ENCODE measurements at places on chromosomes 12 and 14. TPM values are rescaled to one million over a fixed set of nuclear protein-coding genes. Genes with fewer than 3 reads are reported as not detected.

The OASL gene
- 0.98 TPM for total RNA-seq

The OTOGL gene
- total RNA-seq: under 0.01 TPM

The PTHLH gene
- 7.9 TPM for total RNA-seq

The WSCD2 gene
- 4.2 TPM for total RNA-seq

GRCh38 chr12:91108196-91108755 is 3.0 kb downstream of the LUM start:
- H3K4me3 ChIP-seq: no peak overlapping the region
- H3K36me3 ChIP-seq: no peaks in the 10 kb centered on the region
- H3K27ac ChIP-seq: peak overlapping the region; percentile 73
- peaks cover 9% of the 10 kb centered on the region for H3K4me1 ChIP-seq

GRCh38 chr14:49679271-49679670 is 8.7 kb downstream of the POLE2 start:
- no peaks in the 10 kb centered on the region for H3K36me3 ChIP-seq
- H3K27me3 ChIP-seq: no peaks in the 10 kb centered on the region
- no peak for DNase-seq
- H3K4me3 ChIP-seq: no peak overlapping the region
- no peak overlapping the region for H3K27ac ChIP-seq

DNA sequence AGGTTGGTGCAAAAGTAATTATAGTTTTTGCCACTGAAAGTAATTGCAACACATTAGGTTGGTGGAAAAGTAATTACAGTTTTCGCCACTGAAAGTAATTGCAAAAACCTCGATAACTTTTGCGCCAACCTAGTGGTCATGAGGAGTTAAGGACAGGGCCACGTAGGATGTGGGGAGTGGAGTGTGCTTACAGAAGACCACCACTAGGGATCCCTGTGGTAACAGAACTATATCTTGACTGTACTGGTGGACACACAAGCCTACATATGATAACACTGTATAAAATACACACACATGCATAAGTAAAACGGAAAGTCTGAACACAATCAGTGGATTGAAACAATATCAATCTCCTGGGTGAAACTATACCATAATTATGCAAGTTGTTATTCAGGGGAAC is 187.4 kb upstream of the ABCD2 start:
- no peak for DNase-seq
- no peaks in the 10 kb centered on the region for H3K27me3 ChIP-seq
- no peaks in the 10 kb centered on the region for H3K4me1 ChIP-seq
- no peaks in the 10 kb centered on the region for H3K36me3 ChIP-seq
- no peak overlapping the region for H3K4me3 ChIP-seq

DNA sequence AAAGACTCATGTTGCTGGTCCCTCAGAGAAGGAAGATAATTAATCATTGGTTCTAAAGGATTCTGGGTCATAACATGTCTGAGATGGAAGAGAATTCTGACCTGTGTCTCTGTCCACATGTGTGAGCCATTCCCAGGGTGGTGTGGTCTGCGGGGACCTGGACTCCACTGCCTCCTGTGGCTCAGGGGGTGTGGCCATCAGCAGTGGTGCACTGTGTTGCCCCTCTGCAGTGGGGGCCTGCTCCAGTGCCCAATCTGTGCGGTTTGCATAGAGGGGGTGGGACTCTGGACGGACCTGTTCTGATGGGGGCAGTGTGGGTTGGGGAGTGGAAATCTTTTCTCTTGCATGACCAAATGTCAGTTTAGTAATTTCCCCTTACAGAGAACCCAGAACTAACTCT is 13.5 kb downstream of the KRT85 start:
- no peak overlapping the region for H3K27ac ChIP-seq
- no peak for DNase-seq
- no peaks in the 10 kb centered on the region for H3K36me3 ChIP-seq
- no peak overlapping the region for H3K4me3 ChIP-seq
- H3K27me3 ChIP-seq: no peaks in the 10 kb centered on the region
- H3K4me1 ChIP-seq: no peaks in the 10 kb centered on the region

DNA sequence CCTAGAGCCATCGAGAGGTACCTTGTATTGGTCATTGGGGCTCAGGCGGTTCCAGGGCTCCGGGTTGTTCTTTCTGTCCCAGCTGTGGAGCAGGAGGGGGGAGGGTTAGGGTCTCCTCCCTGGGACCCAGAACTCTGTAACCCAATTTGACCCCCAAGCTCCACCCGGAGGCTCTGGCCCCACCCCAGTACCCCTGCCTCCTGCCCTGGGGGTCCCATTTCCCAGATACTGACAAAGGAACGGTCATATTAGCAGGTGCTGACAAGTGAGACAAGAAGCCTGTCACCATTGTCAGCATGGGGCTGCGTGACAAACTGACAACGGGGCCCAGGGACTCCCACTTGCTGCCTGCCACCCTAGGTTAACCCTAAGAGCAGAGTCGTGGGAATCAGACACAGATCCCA is 6.2 kb downstream of the SHMT2 start:
- no peak for DNase-seq
- peak overlapping the region; percentile 72 for H3K27ac ChIP-seq
- H3K4me3 ChIP-seq: peak overlapping the region; percentile 2
- H3K4me1 ChIP-seq: peaks cover 69% of the 10 kb centered on the region
- peaks cover 32% of the 10 kb centered on the region for H3K36me3 ChIP-seq

- DNase-seq: no peak
- no peaks in the 10 kb centered on the region for H3K4me1 ChIP-seq
- H3K27ac ChIP-seq: no peak overlapping the region
- no peaks in the 10 kb centered on the region for H3K36me3 ChIP-seq
- no peaks in the 10 kb centered on the region for H3K27me3 ChIP-seq
These were observed 80.2 kb upstream of the KRR1 start for GRCh38 chr12:75591628-75592027.

- no peak overlapping the region for H3K4me3 ChIP-seq
- H3K27me3 ChIP-seq: no peaks in the 10 kb centered on the region
- H3K4me1 ChIP-seq: no peaks in the 10 kb centered on the region
- no peaks in the 10 kb centered on the region for H3K36me3 ChIP-seq
- no peak overlapping the region for H3K27ac ChIP-seq
These were observed 62.4 kb upstream of the FOXG1 start for GRCh38 chr14:28704153-28704552.

DNA sequence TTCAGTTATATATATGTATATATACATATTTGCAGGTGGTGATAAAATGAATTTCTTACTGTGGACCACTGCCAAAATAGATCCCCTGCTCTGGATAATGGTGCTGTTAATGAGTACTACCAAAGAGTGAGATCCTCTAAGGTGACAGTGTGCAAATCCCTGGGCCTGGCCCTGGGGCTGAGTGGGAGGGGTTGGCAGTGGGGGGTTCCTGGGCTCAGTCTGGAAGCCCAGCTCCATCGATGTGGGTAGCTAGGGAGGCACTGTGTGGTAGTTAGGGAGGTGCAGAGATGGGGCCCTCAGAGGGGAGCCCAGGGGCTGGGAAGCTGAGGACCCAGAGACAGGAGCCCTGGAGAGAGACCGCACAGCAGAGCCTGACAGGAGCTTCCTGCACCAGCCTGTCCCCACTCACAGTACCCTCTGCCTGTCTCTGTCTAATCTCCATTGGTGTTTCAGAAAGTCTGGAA is 9.1 kb downstream of the KRT8 start:
- H3K27me3 ChIP-seq: no peaks in the 10 kb centered on the region
- H3K27ac ChIP-seq: no peak overlapping the region
- no peaks in the 10 kb centered on the region for H3K36me3 ChIP-seq
- no peak for DNase-seq

DNA sequence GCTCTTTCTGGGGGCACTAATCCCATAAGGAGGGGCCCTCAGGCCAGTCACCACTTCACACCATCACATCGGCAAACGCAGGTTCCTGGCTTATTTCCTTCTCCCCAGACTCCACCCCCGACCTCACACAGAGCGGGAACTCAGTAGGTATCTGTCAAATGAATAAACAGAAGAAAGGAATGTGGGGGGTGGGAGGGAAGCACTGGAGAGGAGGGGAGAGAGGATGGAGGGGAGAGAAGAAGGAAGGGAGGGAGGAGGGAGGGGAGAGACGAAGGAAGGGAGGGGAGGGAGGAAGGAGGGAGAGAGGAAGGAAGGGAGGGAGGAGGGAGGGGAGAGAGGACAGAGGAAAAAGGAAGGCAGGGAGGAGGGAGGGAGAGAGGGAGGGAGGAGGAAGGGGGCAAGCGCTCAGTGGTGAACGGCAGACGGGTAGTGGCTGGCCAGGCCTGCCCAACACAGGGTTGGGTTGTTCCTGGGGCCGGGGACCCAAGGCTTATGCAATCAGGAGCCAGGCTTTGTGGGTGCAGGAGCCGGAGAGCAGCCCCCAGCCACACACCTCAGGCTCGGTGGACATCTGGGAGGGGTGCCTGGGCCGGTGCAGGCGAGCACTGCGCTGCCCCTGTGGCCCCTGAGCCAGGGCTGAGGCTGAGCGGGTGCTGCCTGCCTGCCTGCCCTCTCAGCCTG is 52.6 kb upstream of the FBRSL1 start:
- H3K4me1 ChIP-seq: peaks cover 14% of the 10 kb centered on the region
- H3K4me3 ChIP-seq: no peak overlapping the region
- H3K36me3 ChIP-seq: no peaks in the 10 kb centered on the region

DNA sequence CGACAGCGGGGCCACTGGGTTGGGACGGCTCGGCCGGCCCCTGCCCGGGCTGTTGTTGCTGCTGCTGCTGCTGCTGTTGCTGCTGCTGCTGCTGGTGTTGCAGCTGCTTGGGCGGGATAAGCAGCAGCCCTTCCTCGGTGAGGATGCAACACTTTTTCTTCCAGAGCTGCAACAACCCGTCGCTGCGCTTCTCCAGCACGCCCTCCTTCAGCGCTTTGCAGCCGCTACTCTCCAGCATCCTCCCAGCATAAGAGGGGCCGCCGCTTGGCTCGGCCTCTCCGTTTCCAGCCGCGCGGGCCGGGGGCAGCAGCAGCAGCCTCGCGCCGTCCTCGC is 529 bp downstream of the PHLDA1 start:
- no peaks in the 10 kb centered on the region for H3K36me3 ChIP-seq
- no peak for DNase-seq
- H3K27ac ChIP-seq: peak overlapping the region; percentile 93

DNA sequence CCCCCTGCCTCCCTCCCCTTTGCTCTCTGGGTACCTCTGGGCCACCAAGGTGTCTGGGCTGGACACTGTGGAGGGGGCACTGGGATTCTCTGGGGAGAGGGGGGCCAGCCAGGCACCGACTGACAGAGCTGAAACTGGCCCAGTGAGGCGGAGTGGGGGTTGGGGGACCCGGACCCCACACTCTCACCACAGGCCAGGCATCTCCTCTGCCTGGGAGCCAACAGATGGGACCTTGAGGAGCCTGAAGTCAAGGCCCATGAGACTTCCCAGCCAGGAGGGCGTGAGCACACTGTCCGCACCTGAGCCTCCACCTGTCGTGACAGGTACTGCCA is 39.8 kb upstream of the PPP1R13B start:
- H3K27ac ChIP-seq: no peak overlapping the region
- H3K36me3 ChIP-seq: no peaks in the 10 kb centered on the region
- H3K4me3 ChIP-seq: no peak overlapping the region

- no peak overlapping the region for H3K27ac ChIP-seq
- no peak overlapping the region for H3K4me3 ChIP-seq
- H3K27me3 ChIP-seq: no peaks in the 10 kb centered on the region
- H3K36me3 ChIP-seq: no peaks in the 10 kb centered on the region
- H3K4me1 ChIP-seq: no peaks in the 10 kb centered on the region
These were observed 222.7 kb upstream of the PLXNC1 start for GRCh38 chr12:93925585-93926205.

GRCh38 chr14:64478634-64479250 is 13.4 kb downstream of the AKAP5 start:
- no peak overlapping the region for H3K27ac ChIP-seq
- no peak for DNase-seq
- H3K4me1 ChIP-seq: no peaks in the 10 kb centered on the region
- H3K27me3 ChIP-seq: no peaks in the 10 kb centered on the region
- H3K4me3 ChIP-seq: no peak overlapping the region
- no peaks in the 10 kb centered on the region for H3K36me3 ChIP-seq

DNA sequence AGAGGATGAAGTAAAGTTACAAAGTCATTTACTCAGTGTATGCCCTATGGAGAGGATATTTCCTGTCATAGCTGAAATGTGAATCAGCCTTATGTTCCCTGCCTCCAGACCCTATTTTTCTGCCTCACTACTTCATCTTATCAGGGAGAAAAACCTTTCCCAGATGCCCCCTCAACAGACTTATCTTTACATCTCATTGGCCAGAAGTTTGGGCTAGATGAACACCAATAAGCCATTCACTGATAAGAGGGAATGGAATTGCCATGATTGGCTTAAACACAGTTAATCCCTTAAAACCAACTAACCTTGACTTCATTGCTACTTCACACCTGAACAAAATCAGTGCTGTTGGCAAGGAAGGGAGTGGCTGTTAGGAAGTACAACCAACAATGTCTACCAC is 40.1 kb downstream of the CREBL2 start:
- H3K4me1 ChIP-seq: no peaks in the 10 kb centered on the region
- H3K27me3 ChIP-seq: no peaks in the 10 kb centered on the region
- DNase-seq: no peak
- H3K27ac ChIP-seq: no peak overlapping the region

DNA sequence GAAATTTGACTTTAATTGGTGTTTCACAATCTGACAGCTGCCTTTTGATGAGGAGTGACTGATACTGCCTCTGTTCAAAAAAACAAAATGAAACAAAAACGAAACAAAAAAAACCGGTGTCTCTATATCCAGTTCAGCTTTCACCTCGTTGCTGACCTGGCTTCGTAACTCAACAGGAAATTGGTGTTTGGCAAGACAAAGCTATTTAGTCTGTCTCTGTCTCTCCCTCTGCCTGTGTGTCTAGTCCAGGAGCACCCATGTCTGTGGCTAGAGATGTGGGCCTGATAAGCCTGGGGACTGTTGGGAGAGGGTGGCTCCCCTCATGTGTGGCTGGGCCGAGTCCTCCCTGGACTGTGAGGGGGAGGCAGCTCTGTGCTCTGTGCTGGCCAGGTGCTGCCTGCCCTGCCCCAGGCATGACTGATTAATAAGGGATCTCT is 11.3 kb downstream of the CACNA1C start:
- no peaks in the 10 kb centered on the region for H3K27me3 ChIP-seq
- no peak overlapping the region for H3K4me3 ChIP-seq

DNA sequence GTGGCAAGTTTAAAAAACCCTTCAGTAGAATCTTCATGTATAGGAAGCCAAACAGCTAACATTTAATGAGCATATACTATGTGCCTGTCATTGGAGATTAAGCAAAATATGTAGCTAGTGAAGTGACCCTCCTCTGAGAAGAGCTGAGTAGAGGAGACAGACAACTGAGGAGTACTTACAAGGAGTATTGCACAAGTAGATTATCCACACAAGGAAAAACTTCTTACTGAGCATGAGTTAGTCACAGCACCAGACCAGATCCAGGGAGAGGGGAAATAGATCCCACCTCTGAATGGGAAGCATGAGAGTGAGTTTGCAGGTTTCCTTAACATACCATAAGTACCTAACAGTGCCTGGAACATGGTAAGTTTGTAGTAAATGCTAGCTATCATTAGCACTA is 33.0 kb downstream of the FRMD6 start:
- no peaks in the 10 kb centered on the region for H3K27me3 ChIP-seq
- no peaks in the 10 kb centered on the region for H3K36me3 ChIP-seq
- no peak overlapping the region for H3K27ac ChIP-seq
- H3K4me1 ChIP-seq: peaks cover 23% of the 10 kb centered on the region
- no peak overlapping the region for H3K4me3 ChIP-seq
- DNase-seq: no peak

- no peak overlapping the region for H3K4me3 ChIP-seq
- no peak for DNase-seq
- H3K4me1 ChIP-seq: peaks cover 48% of the 10 kb centered on the region
- no peaks in the 10 kb centered on the region for H3K36me3 ChIP-seq
- peak overlapping the region; percentile 67 for H3K27ac ChIP-seq
These were observed 109.4 kb downstream of the RFLNA start for GRCh38 chr12:124404162-124404784.
